ENCODE measurements at places on chromosomes 3 and 15.

GRCh38 chr3:174547801-174548435 is 311.2 kb upstream of the NAALADL2 start:
- no peak for DNase-seq

DNA sequence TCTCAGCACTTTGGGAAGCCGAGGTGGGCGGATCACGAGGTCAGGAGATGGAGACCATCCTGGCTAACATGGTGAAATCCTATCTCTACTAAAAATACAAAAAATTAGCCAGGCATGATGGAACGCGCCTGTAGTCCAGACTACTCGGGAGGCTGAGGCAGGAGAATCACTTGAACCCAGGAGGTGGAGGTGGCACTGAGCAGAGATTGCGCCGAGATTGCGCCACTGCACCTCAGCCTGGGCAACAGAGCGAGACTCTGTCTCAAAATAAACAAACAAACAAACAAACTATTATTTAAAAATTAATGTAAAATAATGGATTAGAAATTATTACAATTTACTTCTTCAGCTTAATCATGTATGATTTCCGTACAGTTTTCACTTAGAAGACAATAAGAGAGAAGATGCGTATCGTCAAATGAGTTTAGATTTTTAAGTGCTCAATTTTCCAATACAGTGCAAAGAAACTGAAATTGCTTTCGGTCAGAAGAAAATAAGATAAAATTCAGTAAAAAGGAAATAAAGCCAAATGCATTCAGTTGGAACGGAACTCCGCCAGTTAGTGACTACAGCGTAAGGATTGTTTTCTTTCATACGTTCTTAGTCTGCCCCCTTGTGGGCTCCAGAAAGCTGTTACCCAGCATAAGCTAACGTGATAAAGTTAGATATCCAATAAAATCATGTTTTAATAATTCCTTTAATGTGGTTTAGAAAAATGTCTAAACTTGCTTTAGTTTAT is 24.8 kb downstream of the AADAC start:
- no peak for DNase-seq

DNA sequence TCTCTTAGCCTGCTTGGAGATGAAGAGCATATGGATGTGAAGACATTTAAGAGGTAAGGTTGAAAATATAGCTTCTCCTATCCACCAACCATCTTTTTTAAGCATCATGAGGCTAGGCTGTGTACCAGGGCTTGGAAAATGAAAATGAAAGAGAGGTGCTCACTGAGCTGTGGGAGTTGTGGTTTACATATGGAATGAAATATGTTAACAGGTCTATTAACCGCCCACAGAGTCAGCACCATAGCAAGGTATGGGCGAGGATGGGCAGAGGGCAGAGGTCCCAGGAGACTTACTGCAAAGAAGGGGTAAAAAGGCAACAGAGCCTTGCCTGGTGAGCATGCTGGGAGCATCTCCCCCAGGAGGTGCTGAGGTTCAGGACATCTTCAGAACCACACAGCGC is 273.1 kb downstream of the GABRG3 start:
- no peak for DNase-seq

- no peak for DNase-seq
These were observed 15.3 kb upstream of the TNFSF10 start for GRCh38 chr3:172538368-172539151.

DNA sequence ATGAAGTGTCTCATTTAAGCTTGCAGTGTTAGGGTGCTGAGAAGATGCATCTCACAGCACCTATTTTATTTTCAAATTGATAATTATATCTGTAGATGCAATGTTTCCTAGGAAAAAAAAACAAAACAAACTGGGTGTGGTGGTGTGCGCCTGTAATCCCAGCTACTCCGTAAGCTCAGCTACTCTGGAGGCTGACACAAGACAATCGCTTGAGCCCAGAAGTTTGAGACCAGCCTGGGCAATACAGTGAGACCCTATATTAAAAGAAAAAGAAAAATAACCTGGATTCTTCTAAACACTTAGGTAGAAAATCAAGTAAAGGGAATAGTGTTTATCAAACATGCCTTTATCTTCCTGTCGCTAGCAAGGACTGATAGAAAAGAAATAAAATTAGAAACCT is 1.9 kb downstream of the MINDY2 start:
- no peak for DNase-seq

- DNase-seq: no peak
These were observed 20.1 kb upstream of the SELENOT start for GRCh38 chr3:150583028-150583427.

GRCh38 chr3:160801386-160802118 is 45.5 kb downstream of the PPM1L start:
- no peak for DNase-seq

DNA sequence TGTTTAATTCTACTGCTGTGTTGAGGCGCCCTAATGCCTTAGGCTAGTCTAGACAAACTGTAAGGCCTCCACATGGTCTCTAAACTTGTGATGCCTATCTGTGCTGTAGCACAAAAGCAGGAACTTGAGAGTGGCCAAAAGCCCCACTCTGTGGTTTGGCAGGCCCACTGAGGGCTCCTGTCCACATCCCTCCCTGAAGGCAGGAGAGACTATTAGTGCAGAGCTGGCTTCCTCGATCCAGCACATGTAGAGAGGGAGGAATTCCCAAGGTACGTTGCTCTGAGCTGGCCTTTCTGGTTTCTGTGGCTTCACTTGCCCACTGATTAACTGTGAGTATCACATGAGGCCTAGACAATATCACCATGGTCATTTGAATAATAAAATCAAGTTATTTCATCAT is 90.6 kb downstream of the POLR2M start:
- DNase-seq: no peak

DNA sequence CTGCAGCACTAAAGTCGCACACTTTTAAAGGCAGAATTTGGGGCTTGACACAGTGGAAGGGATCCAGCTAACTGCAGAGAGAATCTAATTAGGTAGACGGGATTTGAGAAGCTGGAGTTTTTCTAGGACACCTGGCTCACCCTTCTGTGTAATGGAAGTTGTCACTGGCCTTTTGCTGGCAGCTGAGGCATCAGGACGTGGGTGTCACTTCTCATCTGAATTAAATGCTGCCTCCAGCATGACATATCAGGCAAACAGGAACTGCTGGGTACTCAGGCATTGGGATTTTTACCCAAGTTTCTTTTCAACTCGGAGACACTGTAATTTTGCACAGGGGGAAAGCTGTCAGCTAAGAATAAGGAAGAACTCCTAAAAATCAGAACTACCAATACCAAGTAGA is 861.9 kb upstream of the ARPP21 start:
- no peak for DNase-seq
